ENCODE measurements at places on chromosomes 12 and 14.

GRCh38 chr14:69945347-69945746 is 66.1 kb downstream of the SMOC1 start:
- DNase-seq = no peak

GRCh38 chr14:34678306-34678705 is 36.1 kb downstream of the CFL2 start:
- no peak for DNase-seq

GRCh38 chr14:90596733-90597132 is 199.9 kb downstream of the CALM1 start:
- no peak for DNase-seq

DNA sequence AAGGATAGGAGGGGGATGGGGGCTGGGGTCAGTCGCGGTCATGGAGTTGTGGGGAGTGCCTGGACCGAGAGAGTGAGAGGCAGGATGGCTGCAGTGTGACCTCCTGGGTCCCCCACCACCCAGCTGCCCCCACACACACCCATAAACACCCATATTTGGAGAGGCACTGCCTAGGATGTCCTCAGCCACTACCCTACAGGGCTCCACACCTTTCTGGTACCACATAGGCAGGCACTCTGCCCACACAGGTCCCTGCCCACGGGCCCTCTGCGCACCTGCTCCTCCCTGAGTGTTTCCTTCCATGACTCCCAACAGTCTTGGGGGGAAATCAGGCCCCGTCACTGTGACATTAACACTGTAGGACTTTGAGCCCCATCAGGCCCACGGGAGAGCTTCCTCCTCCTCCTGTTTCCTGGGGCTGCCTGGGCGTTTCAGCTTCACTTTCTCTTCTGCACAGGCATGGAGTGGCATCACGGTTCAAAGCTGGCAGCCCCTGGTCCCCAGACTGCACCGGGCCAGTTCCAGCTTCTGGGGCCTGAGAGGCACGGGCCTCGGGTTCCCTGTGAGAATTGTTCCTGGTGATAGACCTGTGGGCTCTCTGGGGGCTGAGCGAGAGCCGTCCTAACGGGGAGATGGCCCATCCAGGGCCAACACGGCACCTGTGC is 207.0 kb upstream of the C14orf180 start:
- no peak for DNase-seq

DNA sequence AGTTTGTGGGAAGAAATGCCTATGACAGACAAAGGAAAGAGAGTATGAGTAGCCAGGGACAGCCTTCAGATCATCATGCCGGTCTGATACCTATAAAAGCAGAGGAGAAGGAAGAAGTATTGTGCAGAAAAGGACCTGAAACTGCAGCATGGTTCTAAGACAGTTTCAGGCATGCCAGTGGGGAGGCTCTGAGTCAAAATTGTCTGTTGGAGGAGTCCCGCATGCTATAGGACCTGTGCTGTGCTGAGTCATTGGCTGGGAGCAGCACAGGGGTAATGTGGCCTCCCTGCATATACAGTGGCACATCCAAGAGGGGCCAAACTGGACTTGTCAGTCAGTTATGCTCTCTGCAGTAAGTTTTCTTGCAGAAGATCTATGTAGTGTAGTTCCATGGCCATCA is 40.7 kb downstream of the NEUROD4 start:
- DNase-seq = no peak

DNA sequence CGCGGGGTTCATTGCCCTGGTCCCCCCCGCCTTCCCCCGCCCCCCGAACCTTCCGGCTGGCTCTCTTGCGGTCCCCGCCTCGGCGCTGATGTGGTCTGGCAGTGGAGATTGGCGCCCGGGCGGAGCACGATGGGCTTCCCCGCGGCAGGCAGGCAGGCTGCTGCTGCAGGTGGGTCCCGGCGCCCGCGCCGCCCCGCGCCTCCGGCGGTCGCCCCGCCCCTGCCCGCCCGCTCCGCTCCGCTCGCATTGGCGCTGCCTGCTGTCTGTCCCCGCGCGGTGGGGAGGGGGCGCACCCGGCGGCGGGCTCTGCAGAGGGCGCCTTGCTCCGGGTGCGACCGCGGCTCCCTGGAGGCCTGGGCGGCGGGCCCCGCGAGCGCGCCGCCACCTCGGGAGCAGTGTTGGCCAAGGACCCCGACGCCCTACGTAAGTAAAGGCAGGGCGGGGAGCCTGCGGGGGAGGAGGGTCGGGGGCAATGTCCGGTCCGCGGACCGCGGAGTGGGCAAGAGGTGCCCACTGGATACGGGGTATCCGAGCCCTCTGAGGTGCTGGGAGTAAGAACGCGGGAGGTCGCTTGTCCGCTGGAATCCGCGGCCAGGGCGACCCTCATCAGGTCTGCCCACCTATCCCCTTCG is at the start of gene AKAP5:
Gene AKAP5, plus strand, starts transcription at position 309 of the 632 bp plus-strand sequence. CDS start 2,896 bp downstream, outside the sequence.
- DNase-seq = peak; percentile 71

GRCh38 chr12:96510306-96510764 is 21.0 kb downstream of the CFAP54 start:
- no peak for DNase-seq

DNA sequence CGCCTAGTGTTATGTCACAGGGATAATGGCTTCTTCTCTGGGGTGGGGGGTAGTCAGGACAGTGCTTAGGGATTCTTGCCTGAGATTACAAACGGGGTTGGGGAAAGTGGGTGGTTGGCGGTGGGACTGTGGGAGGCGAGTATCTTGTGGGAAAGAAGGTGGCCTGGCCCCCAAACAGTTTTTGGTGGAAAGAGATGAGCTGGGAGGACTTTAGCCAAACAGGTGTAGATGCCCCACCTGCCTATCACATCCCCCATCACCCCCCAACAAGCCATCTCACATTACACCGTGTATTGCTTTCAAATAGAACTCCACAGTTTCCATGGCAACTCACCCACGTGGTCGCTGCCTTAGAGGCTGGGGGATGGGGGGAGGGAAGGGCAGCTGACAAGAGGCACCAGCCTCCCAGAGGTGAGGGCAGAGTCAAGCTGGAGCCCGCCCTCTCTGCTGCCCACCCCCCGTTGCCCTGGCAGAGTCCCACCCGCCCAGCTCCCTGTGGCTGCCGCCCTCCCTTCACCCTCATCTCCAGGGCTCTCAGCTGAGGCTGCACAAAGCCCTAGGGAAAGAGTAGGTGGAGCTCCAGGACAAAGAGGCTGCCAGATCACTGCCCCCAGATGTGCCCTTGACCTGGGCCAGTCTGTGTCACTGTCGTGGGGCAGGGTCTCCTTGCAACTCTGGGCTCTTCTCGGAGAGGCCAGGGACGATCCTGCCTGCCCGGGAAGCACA is 98.3 kb downstream of the LRRC74A start:
- DNase-seq = peak; percentile 38

All from caudate nucleus (tissue), 63 donors.